ENCODE measurements at places on chromosomes 7 and 10.

GRCh38 chr10:35195361-35196306 is 69.0 kb downstream of the CREM start:
- peak; percentile 69 for DNase-seq

DNA sequence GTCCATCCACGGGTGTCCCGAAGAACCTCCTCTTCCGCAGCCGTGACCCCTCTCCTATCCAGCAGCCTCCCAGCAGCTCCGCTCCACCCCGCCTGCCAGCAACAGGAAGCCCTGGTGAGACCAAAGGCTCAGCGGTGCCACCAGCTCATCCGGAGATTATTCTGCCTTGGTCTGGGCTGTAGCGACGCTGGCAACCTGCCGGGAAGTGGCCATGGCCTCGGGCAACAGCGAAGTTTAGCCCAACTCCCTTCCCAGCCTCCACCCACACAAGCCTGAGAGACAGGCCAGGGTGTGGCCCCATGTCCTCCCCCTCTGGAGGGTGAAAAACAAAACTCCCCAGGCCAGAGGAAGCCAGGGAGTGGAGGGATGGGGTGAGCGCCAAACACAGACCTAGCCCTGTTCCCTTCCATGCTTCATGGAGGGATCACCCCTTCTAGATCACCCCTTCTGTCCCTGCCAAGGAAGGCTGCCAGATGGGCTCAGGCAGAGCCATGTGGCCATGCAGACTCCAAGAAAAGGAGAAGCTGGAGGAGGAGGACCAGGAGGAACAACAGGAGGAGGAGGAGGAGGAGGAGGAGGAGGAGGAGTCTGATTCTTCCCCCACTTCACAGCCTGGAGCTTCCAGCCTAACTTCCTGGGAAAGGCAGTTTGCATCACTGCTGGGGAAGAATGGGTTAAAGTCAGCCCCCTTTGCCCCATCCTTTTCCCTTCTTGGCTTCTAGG is 918 bp downstream of the CALHM2 start:
- DNase-seq = no peak

DNA sequence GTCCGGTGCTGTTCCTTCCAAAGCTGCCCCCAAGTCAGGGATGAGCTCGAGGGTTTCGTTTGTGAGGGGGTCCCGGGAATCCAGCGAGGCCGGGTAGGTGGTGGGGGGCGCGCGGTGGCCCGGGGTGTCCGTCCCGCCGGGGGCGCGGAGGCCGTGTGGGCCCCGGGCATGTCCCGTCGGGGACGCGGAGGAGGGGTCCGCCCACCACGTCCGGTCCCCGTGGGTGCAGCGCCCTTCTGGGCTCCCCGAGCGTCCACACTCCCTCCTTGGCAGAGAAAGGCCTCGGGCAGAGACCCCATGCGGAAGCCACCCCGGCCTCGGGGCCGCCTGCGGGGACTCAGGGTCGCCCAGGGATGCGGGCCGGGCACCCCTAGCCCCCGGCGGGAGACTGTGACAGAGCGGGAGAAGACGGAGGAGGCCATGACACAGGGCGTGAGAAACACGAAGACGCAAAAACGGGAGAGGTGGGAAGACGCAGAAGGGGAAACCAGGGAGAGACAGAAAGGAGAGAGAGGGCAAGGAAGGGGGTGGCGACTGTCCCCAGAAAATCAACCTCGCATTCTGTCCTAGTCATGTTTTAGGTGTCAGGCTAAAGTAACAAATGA is 640 bp upstream of the ZNF425 start:
- peak; percentile 64 for DNase-seq

GRCh38 chr10:104368381-104368780 is 14.7 kb downstream of the CFAP58 start:
- DNase-seq = no peak

GRCh38 chr7:21357151-21358097 is 70.5 kb upstream of the SP4 start:
- DNase-seq = no peak

- DNase-seq = no peak
Measured at GRCh38 chr10:52443419-52444388, 129.6 kb downstream of the DKK1 start.

- no peak for DNase-seq
Measured at GRCh38 chr7:28350662-28351061, 61.7 kb upstream of the CREB5 start.

- DNase-seq = no peak
Measured at GRCh38 chr7:16028636-16029035, 342.2 kb upstream of the MEOX2 start.

- no peak for DNase-seq
Measured at GRCh38 chr10:99758211-99758891, 24.1 kb upstream of the ABCC2 start.

DNA sequence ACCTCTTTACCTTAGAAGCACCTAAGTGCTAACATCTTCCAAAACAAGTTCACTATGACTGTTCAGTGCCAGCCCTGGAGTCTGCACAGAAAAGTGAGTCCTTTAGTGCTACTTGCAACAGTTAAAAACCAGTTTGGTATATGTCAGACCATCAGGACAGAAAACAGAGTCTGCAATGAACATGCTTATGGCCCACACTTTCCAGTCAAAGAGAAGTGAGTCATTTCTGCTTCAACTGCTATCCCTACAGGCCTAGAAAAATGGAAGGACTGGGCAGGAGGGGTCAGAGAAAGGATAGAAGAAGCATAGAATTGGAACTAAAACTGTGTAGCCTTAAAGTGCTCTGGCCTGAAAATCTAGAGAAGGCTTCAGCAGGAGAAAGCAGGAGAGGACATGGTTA is 108.0 kb downstream of the PDE1C start:
- no peak for DNase-seq

DNA sequence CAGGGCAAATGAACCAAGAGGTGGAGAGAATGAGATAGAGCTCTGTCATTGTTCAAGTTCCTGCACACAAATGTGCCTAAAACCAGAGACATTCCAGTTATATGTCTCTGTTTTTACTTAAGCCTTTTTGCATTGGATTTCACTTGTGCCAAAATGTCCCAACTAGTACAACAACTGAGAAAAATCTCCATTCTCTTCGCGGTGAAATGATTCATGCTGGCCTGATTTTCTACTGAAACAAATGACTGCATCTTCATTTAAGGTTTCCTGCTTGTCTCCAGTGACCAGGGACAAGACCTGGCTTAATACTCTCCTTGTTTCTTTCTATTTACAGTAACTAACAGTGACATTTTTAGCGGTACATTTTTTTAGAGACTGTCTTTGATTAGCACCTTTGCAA is 714.9 kb downstream of the KCNMA1 start:
- DNase-seq = no peak

DNA sequence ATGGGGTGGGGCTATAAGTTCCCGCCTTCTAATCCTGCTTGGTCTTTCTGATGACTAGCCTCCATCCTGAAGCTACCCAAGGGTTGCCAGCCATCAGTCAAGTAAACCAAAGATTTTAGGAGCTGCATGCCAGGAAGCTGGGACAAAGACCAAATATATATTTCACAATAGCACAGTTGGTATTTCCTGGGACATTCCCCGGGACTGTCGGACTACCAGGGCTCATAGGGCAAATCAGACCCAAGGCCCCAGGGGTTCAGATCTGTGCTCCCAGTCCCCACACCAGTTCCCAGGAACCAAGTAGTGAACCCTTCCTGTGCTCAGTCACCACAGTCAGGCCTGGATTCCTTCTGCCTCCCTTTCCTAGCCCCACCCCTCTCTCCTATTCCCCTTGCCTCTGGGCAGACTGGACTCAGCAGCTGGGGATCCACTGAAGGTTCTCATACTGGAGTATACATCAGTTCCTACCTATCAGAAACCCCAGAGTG is 5.7 kb upstream of the CXCL12 start:
- no peak for DNase-seq

- no peak for DNase-seq
Measured at GRCh38 chr7:114979388-114979787, 57.5 kb downstream of the MDFIC start.

GRCh38 chr7:99557196-99557607 is 1.2 kb upstream of the ZNF655 start:
- DNase-seq = no peak

GRCh38 chr10:80535671-80536360 is 1.9 kb upstream of the SH2D4B start:
- no peak for DNase-seq

DNA sequence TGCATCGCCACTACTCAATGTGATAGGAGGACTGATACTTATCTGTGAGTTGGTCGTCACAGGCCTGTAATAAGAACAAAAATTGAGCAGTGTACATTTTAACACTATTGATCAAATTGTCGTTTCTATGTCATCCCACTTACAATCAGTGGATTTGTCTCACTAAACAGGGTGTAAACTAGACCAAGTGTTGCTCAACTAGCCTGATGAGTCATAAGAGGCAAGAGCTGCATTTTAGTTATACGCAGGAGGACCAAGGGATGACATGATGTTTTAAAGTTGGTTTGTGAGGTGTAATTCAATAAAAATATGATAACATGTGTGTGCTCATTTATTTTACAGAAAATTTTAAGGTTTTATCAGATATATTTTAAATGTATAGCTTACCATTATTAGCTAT is 1239.2 kb downstream of the REEP3 start:
- DNase-seq = no peak

- DNase-seq = no peak
Measured at GRCh38 chr10:86665868-86666267, 2.4 kb upstream of the LDB3 start.

DNA sequence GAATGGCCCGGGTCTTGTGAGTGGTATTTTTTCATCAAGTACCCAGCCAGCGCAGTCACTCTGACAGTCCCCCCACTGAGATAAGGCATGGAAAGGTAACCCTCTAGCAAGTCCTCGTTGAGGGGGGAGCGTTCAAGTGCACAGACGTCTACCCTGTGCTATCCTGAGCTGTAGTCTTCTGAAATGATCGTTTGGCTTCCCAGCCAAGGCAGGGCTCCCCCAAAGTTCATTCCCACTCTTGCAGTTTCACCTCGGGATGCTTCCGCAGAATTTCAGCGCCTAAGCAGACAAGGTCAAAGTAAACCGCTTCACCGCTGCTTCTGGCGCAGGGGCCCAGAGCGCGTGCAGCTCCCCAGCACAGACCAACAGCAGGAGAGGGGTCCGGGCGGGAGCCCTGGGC is 1.8 kb downstream of the INSYN2A start:
- DNase-seq = no peak

DNA sequence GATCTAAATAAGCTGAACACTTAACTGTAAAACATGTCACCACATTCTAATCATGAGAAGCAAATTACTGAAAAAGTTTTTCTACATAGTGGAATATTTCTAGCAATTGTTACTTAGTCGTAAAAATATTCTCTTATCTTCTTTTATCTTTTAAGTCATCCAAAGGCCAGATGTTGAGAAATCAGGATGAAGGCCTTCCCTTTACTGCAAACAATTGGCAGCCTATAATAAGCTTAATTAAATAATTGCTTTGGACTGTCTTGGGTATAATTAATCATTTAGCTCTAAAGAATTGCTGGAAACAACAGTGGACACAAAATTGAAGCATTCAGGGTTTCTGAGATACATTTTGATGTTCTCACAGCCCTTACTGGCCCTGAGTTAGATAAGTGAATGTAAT is 226.5 kb downstream of the FANK1 start:
- DNase-seq = no peak

GRCh38 chr10:58052772-58053171 is 214.9 kb downstream of the IPMK start:
- DNase-seq = no peak

DNA sequence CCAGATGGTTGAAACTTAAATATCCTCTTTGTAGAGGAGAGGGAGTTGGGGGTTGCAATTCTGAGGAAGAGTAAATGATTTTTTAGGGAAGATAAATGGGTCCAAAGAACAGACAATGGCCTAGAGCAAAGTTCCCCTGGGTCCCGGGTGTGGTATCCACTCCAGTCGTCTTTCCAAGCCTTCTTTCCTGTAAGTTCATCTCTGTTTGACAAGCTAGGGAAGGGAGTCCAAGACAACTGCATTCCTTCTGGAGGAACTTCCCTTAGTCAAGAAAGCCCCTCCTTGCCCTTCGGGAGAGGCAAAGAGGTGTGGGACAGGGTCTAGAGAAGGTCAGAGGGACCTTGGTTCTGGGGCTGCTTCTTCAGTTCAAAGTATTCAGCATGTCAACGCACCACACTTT is 33.4 kb downstream of the C10orf71 start:
- no peak for DNase-seq

- DNase-seq = no peak
Measured at GRCh38 chr10:22110761-22111160, 107.1 kb downstream of the EBLN1 start.

GRCh38 chr10:80253266-80253962 is 36.0 kb downstream of the MAT1A start:
- no peak for DNase-seq

GRCh38 chr7:102317231-102318059 is 30.8 kb downstream of the SH2B2 start:
- DNase-seq = no peak

GRCh38 chr7:38675494-38676106 is 44.4 kb upstream of the AMPH start:
- no peak for DNase-seq

DNA sequence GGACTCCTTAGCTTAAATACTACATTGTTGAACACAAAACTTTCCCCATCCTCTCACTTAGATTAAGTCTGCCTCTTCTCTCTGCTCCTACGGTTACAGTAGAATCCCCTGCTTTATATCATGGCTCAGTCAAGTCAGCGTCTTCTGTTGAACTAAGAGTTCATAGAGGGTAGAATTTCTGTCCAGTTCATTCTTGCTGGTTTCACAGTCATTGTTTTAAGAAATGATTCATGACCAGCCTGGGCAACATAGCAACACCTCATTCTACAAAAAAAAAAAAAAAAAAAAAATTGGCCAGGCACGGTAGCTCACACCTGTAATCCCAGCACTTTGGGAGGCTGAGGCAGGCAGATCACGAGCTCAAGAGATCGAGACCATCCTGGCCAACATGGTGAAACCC is 3.7 kb upstream of the ZFYVE27 start:
- no peak for DNase-seq

Data from HuH-7 (cell line).